ENCODE measurements at places on chromosomes 16 and 17. TPM values are rescaled to one million over a fixed set of nuclear protein-coding genes. Genes with fewer than 3 reads are reported as not detected.

- no peak for DNase-seq
Observed at GRCh38 chr17:17684906-17685774, 3.9 kb downstream of the RAI1 start.

DNA sequence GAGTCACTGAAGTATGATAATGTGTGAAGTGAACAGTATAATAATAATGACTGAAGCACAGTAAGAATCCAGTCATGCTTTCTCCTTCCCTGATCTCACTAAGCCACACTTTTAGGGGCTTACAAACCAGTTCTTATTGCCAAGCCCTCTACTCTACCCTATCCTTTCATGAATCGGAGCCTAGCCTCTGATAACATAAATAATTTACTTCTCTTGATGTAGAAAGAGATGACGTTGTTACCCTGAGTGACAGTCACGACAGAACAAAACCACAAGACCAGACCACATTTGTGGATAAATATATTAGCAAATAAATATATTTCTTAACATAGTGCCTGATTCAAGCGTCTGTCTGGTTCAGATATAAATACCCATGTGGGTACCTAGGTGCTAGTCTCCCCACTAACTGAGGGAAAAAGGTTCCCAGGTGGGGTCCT, 1.4 kb upstream of the SUPT4H1 start:
- no peak for DNase-seq

- DNase-seq, result no peak
Observed at GRCh38 chr16:55779402-55780094, 53.3 kb downstream of the CES1 start.

- DNase-seq, result no peak
Observed at GRCh38 chr16:76565542-76565941, 288.3 kb downstream of the CNTNAP4 start.

DNA sequence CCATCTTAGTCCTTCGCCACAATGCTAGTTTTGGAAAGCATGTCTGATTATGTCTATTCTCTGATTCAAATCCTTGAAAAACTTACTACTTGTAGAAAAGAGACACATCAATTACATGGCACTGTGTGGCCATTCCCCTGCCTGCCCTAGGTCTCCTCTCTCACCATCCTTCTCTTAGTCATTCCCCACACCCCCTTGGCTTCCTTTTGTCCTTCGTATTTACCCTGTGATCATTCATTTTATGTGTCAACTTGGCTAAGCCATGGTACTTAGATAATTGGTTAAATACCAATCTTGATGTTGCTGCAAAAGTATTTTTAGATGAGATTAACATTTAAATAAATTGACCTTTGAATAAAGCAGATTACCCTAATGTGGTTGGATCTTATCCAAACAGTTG, 122.9 kb upstream of the CDH11 start:
- no peak for DNase-seq

GRCh38 chr16:66263973-66264310, 102.5 kb upstream of the CDH5 start:
- no peak for DNase-seq

Gene RGS11
- total RNA-seq, result 1.1 TPM

DNA sequence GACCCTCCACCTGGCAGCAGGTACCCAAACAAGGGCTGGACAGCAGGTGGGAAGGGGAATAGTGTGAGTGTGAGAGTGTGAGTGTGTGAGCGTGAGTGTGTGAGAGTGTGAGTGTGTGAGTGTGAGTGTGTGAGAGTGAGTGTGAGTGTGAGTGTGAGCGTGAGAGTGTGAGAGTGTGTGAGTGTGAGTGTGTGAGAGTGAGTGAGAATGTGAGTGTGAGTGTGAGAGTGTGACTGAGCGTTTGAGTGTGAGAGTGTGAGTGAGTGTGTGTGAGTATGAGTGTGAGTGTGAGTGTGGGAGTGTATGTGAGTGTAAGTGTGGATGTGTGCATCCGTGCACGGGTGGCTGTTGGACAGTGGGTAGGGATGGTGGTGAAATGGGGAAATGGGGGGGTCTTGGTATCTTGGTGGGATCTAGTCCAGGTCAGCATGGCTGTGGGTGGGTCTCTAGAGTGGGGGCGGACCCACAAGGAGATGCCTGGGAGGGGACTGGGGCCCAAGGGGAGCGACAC, 408 bp downstream of the ADGRG1 start:
- DNase-seq, result no peak

- DNase-seq, result no peak
Observed at GRCh38 chr16:26733710-26734109, 333.0 kb upstream of the C16orf82 start.

Gene SLX1B
- total RNA-seq, result 49.4 TPM

DNA sequence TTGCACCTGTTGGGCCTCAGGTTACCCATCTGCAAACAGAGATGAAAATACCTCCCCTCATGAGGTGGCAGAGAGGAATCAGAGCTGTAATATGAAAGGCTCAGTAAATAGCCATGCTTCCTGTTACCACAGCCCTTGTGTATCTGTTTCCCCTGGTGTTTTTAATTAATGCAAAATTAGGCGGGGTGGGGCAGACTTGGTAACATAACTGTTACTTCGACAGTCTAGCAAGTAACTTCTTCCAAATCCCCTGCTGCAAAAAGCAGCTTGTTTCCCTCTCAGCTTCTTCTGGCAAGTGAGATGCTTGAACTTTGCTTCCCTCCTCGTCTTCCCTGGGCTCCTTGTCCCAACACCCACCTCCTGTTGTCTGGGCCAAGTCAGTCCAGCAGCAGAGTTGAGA, 381.5 kb downstream of the CPPED1 start:
- DNase-seq, result no peak

GRCh38 chr16:57423152-57423551, 18.6 kb downstream of the CCL17 start:
- no peak for DNase-seq

Gene TOP2A
- total RNA-seq, result 264 TPM

Gene TNFRSF13B
- total RNA-seq, result not detected

Gene KCNAB3
- 0.32 TPM for total RNA-seq

- peak; percentile 50 for DNase-seq
Observed at GRCh38 chr16:66588981-66589713, 9.9 kb downstream of the CMTM2 start.

Gene RHBDL1
- total RNA-seq, result 0.80 TPM

- DNase-seq, result no peak
Observed at GRCh38 chr16:78577630-78578029, 478.2 kb downstream of the WWOX start.

DNA sequence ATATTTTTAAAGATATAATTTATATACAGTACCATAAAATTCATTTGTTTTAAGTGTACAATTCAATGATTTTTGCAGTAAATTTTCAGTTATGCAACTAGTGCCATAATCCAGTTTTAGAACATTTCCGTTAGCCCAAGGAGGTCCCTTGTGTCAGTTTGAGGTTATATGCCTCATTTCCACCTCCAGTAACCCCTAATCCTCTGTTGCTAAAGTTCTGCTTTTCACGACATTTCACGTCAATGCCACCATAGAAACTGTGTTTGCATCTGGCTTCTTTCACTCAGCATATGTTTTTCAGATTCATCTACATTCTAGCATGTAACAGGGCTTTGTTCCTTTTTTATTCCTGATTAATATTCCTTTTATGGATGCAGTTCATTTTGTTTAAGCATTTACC, 42.4 kb upstream of the NUDT7 start:
- DNase-seq, result peak; percentile 5

GRCh38 chr17:71494062-71494855, 626.6 kb upstream of the SOX9 start:
- no peak for DNase-seq

Gene CTRB2
- not detected for total RNA-seq

- peak; percentile 86 for DNase-seq
Observed at GRCh38 chr16:50266337-50267091, at the start of gene ADCY7. Gene ADCY7 (plus strand): TSS chr16:50266551. CDS start chr16:50288180, 21,629 bp downstream.

Gene WIPI1
- 37.7 TPM for total RNA-seq

Gene SPHK1
- 32.8 TPM for total RNA-seq

Gene PLLP
- not detected for total RNA-seq

Gene CCL17
- total RNA-seq, result not detected

- no peak for DNase-seq
Observed at GRCh38 chr17:55308613-55309391, 44.0 kb downstream of the HLF start.

DNA sequence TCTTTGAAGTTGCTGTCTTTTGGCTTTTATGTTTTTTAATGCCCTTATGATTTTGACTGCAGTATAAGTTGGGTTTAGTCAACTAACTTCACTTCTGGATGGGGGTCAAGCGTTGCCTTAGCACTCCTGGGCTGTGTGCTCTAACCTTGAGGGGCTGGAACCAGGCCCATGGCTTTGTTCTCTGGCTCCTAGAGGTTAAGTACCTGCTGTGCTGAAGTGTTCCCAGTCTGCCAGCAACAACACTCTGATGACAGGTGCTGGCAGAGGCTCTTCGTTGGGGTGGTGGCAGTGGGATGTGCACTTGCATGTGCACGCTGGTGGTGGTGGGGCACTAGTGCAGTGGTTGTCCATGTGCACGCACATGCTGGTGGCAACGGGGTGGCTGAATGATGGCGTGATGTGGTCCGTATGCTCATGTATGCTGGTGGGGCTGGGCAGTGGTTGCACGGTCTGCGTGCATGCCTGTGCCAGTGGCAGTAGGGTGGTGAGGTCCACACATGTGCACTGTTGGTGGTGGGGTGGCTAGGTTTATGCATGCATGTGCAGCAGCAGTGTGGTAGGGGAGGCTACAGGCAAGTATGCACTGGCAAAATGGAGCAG, 447.8 kb upstream of the GOT2 start:
- no peak for DNase-seq

DNA sequence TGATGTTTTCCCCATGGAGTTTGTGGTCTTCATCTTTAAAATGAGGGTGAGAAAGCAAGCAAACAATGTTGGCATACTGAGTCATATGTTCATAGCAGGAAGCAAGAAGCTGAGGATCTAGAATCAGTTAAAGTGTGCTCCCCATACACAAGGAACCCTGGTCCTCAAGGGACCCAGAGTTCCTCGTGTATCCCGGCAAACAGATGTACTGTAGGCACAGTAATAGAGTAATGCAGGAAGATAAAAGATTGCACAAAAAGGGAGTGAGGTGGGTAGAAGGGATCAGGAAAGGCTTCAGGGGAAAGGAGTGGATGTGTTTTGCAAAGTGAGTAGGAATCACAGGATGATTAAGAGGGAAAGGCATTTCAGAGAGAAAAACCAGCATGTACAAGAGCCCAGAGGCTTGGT, 412.3 kb upstream of the CDH11 start:
- peak; percentile 71 for DNase-seq

DNA sequence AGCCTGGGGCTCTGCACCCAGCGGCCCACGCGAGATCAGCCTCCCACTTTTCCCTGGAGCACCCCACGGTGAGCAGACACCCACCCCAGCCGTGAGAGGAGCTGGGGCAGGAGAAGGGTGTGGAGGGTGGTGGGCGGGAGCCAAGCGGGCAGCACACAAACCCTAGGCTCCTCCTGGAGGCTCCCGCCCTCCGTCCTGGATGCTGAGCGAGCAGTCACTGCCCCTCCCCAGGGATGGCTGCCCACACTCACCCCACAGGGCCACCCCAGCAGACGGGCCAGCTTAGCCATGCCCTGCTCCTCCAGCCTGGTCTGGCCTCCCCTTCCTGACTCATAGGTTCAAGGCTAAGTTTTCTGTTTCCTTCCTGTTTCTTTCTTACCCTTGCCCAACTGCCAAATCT, 15.7 kb upstream of the ABCC3 start:
- peak; percentile 29 for DNase-seq

Gene NPIPA2
- 0.57 TPM for total RNA-seq

- DNase-seq, result no peak
Observed at GRCh38 chr17:17180141-17180603, 26.0 kb downstream of the PLD6 start.

- no peak for DNase-seq
Observed at GRCh38 chr17:34644941-34645550, 65.7 kb downstream of the TMEM132E start.

Gene TMIGD1
- total RNA-seq, result not detected

DNA sequence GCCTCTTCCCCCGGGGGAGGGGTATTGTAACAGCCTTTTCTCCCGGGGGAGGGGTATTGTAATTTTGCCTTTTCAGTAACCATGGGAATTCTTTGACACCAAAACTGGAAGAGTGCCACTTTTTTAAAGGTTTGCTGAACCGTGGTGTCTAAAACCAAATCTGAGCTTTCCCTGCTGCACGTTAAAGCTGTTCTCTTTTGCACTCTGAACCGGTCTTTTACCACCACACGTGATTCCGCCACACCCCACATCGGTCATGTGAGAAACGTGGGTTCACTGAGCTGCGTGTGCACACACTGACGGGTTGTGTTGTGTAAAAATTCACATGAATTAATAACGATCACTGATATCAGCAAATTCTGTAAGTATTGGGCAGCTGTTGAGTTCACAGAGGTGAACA, 9.2 kb upstream of the ACSF3 start:
- DNase-seq, result no peak

DNA sequence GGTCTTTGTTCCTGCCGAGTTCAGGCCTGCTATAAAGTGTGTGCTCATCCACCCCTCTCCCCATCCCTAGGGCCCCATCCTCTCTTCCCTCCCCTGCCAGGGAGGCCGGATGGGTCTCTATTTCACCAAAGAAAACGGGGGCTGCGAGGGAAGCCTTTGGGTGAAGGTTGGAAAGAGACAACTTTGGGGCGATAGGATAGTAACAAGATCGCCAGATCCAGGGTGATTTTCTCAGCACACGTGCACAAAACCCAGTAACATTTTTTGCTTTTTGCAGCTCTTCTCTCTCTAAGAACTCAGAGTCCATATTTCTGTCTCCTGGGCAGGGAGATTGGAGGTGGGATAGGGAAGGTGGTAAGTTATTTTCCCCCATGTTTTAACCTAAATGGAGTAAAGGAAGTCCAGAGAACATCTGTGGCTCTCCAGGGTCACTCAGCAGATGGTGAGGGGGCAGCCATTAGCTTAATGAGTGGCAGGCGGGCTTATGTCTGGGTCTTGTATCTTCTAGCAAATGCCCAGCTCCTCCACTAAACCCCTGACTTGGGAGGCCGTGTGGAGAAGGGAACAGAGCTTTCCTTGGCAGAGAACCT, 6.9 kb downstream of the CCR7 start:
- no peak for DNase-seq

DNA sequence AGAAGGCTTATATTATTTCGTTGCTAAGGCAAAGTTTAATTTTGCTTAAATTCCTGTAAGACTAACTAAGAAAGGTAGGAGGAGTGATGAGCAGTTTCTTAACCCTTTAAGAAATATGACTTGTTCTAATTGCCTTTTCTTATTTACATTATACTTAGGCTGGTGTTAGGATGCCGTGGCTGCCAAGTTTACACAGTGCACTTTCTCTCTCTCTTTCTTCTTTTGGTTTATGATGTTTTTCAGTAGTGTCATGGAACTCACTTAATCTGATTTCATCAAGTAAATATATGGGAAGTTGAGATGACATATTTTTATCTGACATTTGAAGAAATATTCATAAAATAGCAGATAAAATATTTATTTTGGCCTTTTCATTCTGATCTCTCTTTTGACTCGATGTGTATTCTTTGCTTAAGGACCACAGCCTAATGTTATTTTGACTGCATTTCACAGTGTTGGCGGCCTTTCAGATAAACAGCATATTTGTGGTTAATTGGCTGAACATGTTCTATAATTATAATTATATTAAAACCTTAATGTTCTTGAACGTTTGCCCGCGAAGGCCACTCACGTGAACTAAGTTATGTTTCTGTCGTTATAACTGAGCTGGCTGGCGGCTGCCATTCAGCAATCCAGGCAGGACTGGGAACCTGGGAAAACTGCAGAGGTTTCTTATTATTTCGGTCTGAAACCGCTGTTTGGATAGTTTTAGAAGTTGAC, 191.6 kb downstream of the WWOX start:
- DNase-seq, result no peak

Gene TBC1D3C
- total RNA-seq, result 0.69 TPM

- no peak for DNase-seq
Observed at GRCh38 chr16:81560979-81561657, 116.5 kb downstream of the CMIP start.

All from LHCN-M2 (cell line).